H1 (cell line): ENCODE measurements at places on chromosomes 12 and 14. TPM values are rescaled to one million over a fixed set of nuclear protein-coding genes. Genes with fewer than 3 reads are reported as not detected.

SLC16A7 gene
- 2.9 and 4.3 TPM in 2 replicates for total RNA-seq

DTD2 gene
- 19.5 and 24.4 TPM in 2 replicates for total RNA-seq

TAS2R46 gene
- total RNA-seq, result 0.48 TPM in 1 of 2 replicates, not detected in the other

ESPL1 gene
- 47.0 and 52.7 TPM in 2 replicates for total RNA-seq

MYBPC1 gene
- not detected in 2 replicates for total RNA-seq

RNASE3 gene
- total RNA-seq, result not detected in 2 replicates

SPIC gene
- not detected in 2 replicates for total RNA-seq
